ENCODE measurements at places on chromosomes 2 and 18.

DNA sequence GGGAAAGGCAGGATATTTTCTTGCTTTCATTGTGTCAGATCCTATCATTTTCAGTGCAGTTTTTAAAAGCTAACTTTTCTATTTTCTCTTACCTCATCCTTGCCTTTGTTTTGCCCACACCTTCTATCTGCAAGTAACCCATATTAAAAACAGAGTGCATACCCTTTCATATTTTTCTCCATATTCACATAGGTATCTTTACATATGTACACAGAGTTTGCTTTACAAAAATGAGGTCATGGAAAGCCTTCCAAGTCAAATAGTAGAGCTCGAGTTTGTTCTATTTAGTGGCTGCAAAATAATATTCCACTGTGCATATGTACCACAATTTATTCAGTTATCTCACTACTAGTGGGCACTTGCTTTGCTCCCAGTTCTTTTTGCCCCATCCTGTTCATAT lies 3.9 kb upstream of the DHRS9 start:
- no peak for DNase-seq

DNA sequence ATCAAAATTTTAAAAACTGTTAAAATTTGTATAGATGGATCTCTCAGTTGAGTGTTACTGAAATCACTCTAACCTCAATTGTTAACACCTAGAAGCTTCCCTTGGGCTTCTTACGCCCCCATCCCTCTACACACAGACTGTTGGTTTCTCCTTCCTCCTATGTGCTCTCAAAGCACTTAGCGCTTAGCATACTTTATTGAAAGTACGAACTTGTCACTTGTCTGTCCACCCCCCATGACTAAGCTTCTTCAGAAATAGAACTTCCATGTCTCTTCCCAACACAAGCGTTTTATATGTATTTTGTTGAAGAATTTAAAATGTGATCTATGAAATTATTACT lies 441 bp downstream of the MPHOSPH10 start:
- DNase-seq = peak; percentile 16

GRCh38 chr2:98697651-98698337 lies 33.1 kb downstream of the MGAT4A start:
- DNase-seq = no peak

DNA sequence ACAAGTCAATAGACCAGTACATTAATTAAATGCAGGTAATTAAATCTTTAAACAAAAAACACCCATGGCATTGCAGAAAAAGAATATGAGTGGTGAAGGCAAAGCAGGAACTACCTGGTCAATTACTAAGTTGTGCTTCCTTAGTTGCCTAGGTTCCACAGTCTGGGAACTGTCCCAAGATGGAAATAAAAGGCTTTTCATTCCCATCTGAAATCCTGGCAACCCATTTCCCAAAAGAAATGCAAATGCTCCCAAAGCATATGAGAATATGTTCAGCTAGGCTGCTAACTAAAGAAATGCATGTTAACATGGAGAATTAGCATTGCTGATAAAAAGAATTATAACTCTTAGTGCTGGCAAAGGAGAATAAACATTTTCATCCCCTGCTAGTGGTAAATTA lies 177.8 kb downstream of the TMEM163 start:
- DNase-seq = no peak

DNA sequence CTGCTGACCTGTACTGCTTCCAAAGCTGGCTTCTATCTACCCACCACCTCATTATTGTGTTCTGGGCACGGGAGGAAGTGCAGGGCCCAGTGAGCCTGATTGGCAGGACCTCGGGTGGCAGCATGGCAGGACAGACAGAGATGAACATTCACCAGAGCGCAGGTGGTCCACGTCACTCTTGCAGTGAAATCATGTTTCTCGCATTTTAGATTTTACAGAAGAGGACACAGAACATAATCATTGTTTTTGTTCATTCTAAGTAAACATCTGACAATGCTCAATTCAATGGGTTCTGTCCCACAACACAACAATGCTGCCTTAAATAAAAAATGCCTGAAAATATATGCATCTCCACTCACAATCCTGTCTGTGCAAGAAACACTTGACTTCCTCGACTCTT lies 11.5 kb upstream of the BIN1 start:
- no peak for DNase-seq

DNA sequence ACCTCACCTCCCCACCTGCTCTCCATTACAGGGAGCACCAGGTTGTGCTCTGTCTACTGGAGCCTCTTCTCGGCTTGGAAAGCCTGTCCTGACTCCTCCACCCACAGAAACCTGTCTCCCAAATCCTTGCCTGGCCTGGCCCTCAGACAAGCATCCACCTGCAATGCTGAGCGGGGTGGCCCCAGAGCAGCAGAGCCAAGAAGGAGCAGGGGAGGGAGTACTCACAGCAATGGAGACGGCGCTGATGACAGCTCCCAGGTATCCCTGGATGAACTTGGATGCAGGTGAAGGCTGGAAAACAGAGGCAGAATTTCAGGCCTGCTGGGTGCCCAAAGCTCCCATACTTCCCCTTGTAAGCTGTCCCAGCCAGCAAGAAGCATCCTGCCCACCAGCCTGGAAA lies 72.8 kb downstream of the SFXN5 start:
- no peak for DNase-seq

DNA sequence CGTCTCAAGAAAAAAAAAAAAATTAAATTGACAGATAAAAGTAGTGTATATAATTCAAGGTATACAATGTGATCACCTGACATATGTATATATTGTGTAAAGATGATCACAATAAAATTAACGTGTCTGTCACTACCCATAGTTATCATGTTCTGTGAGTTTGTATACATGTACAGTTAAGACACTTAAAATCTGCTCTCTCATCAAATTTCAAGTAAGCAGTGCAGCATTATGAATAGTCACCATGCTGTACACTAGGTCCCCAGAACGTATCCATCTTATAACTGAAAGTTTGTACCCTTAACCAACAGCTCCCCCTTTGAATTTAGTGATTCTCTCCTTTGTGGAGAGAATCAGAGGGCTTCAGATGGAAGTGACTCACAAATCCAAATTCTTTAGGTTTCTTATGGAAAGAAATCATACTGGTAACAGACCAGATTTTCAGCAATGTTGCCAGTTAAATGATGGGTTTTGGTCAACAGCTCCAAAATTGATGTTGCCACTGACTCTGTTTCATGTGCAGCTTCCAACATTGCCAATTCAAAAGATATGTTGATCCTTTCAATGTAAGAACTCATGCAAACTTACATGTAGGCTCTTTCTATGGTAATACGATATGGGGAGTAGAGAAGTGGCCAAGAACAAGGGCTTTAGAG lies 281.5 kb downstream of the AFF3 start:
- DNase-seq = no peak
